ENCODE measurements at places on chromosomes 1 and 21.

DNA sequence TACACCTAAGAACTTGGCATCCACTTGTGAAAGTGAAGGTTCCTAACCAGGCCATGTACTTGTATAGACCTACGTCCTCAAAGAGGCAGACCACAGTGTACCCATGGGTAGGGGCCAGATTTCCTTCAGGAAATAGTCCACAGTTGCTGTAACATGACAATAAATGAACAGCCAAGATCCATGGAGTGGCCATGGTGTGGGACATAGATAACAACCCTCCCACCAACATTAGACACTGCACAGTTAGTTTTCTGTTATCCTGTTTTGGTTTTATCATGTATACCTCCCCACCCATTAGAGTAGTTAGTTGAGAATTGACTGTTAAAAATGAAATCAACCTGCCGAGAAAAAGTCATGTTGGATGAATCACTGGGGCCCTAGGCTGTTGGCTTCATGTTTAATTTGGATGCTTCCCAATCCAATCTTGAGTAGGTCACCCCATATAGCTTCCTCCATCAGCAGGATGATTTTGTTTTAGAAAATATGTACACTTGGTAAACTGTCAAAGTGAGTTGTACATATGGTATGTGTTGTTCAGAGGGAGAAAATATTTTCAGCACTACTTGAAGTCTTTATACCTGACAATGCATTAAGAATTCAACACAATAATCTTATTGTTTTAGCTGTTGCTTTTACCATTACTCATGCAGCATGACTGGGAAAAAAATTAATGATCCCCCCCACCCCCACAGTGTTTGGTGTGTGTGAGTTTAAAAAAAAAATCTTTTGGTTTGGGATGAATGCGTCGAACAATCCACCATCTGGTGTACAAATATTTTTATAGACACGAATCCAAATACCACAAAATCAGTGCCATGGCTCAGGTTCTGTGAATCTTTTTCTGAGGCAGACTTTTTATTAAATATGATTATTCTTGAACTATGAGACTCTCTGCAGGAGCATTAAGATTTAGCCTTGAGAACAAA is 88.3 kb upstream of the ARHGAP29 start:
- no peak for DNase-seq

DNA sequence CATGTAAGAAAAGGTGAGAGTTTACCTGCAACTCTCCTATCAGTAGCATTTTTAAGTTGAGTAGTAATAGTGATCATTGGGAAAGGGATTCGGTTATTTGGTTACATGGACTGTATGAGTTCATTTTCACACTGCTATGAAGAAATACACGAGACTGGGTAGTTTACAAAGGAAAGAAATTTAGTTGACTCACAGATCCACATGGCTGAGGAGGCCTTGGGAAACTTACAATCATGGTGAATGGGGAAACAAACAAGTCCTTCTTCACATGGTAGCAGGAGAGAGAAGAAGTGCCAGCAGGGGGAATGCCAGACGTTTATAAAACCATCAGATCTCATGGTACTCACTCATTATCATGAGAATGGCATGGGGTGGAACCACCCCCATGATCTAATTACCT is 59.3 kb upstream of the FBXO28 start:
- DNase-seq = no peak

GRCh38 chr1:220529521-220530020 is 1.6 kb downstream of the MARK1 start:
- DNase-seq = peak; percentile 8

GRCh38 chr1:115989699-115990098 is 13.4 kb downstream of the SLC22A15 start:
- DNase-seq = no peak

GRCh38 chr1:161250829-161251228 is 7.7 kb upstream of the PCP4L1 start:
- DNase-seq = no peak

DNA sequence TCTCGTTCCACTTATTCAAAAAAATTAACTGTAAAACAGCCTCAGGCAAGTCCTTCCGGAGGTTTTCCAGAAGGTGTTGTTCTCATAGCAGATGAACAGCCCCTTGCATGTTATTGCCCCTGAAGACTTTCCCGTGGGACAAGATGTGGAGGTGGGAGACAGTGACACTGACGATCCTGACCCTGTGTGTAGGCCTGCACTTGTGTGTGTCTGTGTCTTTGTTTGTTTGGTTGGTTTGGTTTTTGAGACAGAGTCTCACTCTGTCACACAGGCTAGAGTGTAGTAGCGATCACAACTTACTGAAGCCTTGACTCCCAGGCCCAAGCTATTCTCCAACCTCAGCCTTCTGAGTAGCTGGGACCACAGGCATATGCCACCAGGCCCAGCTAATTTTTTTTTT is 12.6 kb downstream of the ETV3L start:
- DNase-seq = no peak

DNA sequence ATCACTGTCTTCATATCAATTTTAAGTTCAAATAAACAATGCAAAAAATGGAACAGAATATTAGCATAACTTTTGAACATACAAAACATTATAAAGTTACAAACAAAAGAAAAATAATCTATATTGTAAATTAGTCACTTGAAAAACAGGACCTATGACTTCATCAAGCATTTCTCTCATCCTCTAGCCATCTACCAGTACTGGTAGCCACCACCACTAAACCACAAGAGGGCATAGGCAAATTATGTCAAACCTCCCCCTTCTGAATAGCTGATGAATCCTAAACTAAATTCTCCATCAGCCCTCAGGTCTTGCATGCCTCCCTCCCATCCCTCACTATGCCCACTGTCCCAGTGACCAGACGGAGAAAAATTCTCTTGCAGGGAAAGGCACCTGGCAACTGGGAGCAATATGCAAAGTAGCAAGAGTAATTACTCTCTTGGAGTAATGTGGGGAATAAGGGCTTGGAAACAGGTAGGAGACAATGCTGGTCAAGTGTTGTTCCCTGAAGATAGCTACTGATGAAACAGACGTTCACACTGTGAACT is 37.1 kb downstream of the SSX2IP start:
- DNase-seq = no peak

- DNase-seq = no peak
Observed at GRCh38 chr1:84538599-84538998, 32.2 kb upstream of the GNG5 start.

GRCh38 chr1:197725044-197725443 is 50.2 kb downstream of the DENND1B start:
- no peak for DNase-seq

- DNase-seq = no peak
Observed at GRCh38 chr1:226551299-226551698, 2.7 kb downstream of the STUM start.

- DNase-seq = no peak
Observed at GRCh38 chr1:82018319-82018718, 217.6 kb downstream of the ADGRL2 start.

DNA sequence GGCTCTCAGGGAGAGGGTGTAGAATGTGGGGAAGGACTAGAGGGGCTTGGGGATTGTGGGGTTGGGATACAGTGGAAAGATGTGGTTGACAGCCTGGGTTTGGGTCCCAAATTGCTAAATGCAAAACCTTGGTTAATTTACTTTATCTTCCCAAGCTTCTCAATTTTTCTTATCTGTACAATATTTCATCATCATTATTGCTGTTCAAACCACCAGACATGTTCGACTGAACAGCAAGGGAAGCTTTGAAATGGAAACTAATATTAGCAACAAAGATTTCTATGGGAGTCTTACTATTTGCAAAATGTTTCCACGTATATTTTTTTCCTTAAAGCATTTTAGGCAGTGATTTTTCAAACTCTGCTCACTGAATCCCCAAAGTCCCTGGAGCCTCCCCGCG is 67.0 kb upstream of the KAZN start:
- no peak for DNase-seq

DNA sequence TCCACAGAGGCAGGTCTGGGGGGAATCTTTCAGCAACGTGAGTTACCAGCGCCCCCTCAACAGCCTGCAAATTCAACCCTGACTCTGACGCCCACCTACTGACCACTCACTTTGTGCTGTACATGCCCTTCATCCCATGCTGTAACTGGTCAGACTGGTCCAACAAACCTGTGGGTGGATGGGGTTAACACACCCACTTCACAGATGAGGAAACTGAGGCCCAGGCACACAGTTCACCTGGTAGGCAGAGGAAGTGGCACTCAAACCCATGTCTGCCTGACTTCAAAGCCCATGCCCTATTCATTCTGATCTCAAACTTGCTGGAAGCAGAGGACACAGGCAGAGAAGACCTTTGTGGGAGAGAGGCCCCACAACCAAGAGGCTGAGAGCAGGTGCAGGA is 172.9 kb downstream of the TRABD2B start:
- no peak for DNase-seq

GRCh38 chr1:1079408-1080121 is 5.5 kb upstream of the RNF223 start:
- peak; percentile 96 for DNase-seq

GRCh38 chr1:32969566-32969965 is 5.0 kb upstream of the RNF19B start:
- DNase-seq = no peak

GRCh38 chr1:227779685-227780084 is 35.8 kb upstream of the PRSS38 start:
- DNase-seq = no peak

DNA sequence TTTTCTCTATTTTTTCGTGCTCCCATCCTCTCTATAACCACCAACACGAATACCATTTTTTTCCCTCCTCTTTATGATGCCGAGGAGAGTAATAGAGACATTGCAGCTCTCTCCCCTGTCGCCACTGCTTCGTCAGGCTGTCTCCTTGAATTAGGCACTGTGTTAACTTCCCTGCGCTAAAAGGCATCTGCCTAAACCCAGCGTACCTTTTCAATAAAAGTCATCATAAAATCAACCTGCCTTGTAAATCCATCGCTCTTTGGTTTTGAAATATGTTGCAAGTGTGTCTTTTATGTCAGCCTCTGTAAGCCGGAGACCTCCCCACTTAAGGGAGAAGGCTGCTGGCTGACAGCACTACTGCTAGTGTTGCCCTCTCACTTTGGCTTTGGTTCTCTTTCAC is 8.7 kb downstream of the RNF220 start:
- no peak for DNase-seq

DNA sequence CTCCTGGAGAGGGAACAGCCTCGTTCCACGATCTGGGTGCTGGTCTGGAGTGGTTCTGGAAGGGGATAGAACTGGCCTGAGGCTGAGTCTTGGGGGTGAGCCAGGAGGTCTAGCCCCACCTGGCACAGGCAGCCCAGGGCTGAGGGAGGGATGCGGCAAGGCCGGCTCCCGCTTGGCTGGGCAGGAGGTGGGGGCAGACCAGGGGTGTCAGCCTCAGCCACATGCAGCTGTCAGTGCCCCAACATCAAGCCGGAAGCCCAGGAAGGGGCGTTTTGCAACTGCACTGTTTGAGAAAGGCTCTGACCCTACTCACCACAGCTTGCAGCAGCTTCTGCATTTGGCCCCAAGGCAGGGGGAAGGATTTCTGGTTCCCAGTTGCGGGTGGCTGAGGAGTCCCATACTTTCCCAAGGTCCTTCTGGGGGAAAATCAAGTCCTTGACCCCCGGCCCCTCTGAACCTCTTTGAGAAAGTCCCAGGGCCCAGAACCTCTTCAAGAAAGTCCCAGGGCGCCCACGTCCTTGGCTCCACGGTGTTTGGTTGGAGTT is 2.0 kb downstream of the EFHD2 start:
- peak; percentile 35 for DNase-seq

DNA sequence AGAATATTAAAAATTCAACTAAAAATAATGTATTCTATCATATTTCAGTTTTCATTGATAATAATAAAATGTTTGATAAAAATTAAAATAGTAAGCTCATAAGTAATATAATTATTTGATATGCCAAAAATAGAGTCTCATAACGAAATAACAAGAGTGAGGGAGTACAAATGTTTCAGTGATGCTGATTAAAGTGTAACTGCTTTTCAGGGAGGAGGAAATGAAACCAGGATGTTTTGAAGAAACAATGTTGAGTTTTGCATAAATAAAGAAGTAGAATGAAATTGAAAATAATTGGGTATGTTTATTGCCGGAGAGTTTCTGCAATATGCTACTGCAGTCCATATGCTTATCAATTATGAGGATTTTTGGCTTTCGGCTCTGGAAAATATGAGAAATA is 1159.8 kb upstream of the ADGRL2 start:
- DNase-seq = no peak

DNA sequence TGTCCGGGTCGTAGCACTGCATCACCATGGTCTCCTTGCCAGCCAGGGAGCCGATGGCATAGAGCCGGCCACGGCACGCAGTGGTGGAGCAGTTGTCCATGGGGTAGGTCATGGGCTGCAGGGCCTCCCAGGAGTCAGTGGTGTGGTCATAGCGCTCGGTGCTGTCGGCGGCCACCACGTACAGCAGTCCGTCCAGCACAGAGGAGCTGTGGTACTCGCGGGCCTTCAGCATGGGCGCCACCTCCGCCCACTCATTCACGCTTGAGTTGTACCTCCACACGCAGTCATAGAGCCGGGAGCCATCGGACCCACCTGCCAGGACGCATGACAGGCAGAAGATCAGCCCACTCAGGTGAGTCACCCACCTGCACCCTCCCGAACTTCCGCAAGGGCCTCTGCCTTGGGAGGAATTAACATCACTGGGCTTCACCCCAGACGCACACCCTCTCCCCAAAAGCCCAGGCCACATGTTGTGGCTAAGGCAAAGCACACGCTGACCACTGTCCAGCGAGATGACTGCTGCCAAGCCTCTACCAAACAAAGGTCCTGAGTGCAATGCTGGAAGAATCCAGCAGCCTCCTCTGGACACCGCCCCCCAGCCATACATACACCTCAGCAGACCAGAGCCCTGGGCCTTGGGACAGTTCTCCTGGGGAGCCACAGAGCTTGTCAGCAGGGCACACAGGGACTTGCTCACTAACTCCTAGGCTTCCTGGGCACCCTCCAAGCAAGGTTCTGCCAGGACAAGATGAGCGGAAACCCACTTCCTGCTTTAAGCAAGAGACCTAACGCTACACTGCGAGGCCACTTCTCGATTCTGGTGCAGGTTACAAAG is 3.3 kb downstream of the KLHL21 start:
- DNase-seq = no peak

DNA sequence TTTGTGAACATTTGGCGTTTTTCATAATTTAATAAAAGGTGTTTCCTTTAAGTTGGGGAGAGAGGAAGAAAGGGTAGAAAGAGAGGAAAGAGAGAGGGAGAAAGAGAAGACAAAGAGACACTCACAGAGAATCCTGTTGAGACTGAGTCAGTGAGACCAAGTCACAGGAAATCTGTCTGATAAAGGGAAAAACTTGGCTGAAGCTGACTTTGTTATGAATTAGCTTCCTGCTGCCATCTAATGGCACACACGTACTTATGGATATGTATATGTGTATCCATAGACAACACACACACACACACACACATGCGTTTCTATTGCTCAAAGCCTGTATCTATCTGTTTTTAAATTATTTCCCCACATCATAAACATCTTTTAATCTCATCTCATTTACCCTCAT is 42.5 kb upstream of the DISC1 start:
- DNase-seq = no peak

DNA sequence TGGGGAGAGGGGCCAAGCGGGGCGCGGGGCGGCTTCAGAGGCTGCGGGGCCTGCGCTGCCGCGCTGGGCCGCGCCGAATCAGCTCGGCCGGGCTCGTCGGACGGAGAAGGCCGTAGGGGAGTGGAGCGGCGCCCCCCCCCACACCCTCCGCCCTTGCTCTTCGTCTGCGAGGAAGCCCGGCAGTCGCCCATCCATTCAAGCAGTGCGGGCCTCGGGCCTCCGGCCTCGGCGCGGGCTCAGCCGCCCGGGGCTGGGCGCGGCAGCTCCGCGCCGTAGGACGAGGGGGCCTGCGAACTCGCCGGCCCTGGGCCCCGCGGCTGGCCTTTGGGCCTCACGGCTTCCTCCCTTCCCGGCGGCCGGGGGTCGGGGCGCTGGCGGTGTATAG is 564 bp downstream of the CTPS1 start:
- DNase-seq = no peak

GRCh38 chr1:230230948-230231773 is 164.1 kb downstream of the GALNT2 start:
- no peak for DNase-seq

Data from ELF-1 (cell line).